Right ventricle myocardium inferior (tissue), 1 donor: ENCODE measurements at places on chromosomes 11 and 22. TPM values are rescaled to one million over a fixed set of nuclear protein-coding genes. Genes with fewer than 3 reads are reported as not detected.

LMNTD2 gene
- 0.14 TPM for total RNA-seq

LIF gene
- 0.27 TPM for total RNA-seq

BDNF gene
- 2.9 TPM for total RNA-seq

OR8G5 gene
- not detected for total RNA-seq

PRR33 gene
- total RNA-seq: 5.0 TPM

C11orf97 gene
- not detected for total RNA-seq

P4HA3 gene
- total RNA-seq: not detected

SLC22A12 gene
- not detected for total RNA-seq

MAP6 gene
- total RNA-seq: 5.2 TPM

FAM83F gene
- total RNA-seq: 6.1 TPM

ASRGL1 gene
- total RNA-seq: 4.7 TPM

ANO9 gene
- total RNA-seq: 0.41 TPM

SLN gene
- total RNA-seq: 23.2 TPM

FOLR1 gene
- 1.2 TPM for total RNA-seq
